ENCODE measurements at places on chromosomes 7 and 10. TPM values are rescaled to one million over a fixed set of nuclear protein-coding genes. Genes with fewer than 3 reads are reported as not detected.

The PRPS1L1 gene
- not detected for polyA plus RNA-seq

The MAP3K8 gene
- 3.7 TPM for polyA plus RNA-seq

The CALML3 gene
- not detected for polyA plus RNA-seq

The SLC26A5 gene
- polyA plus RNA-seq: not detected

The TAS2R41 gene
- polyA plus RNA-seq: not detected

The RBP3 gene
- polyA plus RNA-seq: not detected

DNA sequence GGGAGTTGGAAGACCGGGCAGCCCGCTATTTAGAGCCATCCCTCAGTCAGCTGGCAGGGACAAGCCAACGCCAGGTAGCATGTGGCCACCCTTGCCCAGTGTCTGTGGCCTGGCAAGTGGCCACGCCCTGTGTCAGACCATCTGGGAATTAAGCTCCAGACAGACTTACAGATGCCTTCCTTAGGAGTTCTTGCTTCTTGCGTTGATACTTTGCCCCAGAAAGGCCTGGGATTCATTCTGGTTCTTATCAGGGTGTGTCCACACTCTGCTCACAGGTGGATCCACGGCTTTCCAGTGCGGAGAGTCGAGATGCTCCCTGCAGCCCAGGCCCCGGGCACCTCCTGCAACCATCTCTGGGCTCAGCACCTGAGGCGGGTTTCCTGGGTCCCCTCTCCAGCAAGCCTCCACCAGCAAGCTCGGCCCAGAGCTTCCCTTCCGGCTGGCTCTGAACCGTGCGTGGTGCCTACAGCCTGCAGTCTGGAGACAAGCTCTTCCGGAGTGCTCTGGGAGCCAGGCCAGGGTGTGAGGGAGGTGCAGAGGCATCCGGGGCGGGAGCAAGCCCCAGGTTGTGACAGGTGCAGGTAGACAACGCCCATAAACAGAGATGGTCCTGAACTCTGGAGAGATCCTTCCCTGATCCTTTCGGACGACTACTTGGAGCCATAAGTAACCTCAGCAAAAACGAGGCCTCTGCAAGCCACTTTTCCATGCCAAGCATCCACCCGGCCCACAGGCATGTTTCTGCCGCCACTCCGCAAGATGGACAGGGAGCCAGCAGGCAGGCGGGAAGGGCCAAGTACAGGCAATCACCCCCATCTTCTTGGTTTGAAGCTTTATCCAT lies 32.3 kb upstream of the PPIF start:
- no peak for DNase-seq
- H3K27me3 ChIP-seq: no peaks in the 10 kb centered on the region
- peaks cover 5% of the 10 kb centered on the region for H3K36me3 ChIP-seq
- H3K27ac ChIP-seq: peak overlapping the region; percentile 64

GRCh38 chr10:92265687-92266258 lies 25.1 kb downstream of the CPEB3 start:
- no peaks in the 10 kb centered on the region for H3K27me3 ChIP-seq
- H3K4me3 ChIP-seq: no peak overlapping the region
- H3K36me3 ChIP-seq: no peaks in the 10 kb centered on the region
- H3K4me1 ChIP-seq: no peaks in the 10 kb centered on the region
- H3K27ac ChIP-seq: no peak overlapping the region

DNA sequence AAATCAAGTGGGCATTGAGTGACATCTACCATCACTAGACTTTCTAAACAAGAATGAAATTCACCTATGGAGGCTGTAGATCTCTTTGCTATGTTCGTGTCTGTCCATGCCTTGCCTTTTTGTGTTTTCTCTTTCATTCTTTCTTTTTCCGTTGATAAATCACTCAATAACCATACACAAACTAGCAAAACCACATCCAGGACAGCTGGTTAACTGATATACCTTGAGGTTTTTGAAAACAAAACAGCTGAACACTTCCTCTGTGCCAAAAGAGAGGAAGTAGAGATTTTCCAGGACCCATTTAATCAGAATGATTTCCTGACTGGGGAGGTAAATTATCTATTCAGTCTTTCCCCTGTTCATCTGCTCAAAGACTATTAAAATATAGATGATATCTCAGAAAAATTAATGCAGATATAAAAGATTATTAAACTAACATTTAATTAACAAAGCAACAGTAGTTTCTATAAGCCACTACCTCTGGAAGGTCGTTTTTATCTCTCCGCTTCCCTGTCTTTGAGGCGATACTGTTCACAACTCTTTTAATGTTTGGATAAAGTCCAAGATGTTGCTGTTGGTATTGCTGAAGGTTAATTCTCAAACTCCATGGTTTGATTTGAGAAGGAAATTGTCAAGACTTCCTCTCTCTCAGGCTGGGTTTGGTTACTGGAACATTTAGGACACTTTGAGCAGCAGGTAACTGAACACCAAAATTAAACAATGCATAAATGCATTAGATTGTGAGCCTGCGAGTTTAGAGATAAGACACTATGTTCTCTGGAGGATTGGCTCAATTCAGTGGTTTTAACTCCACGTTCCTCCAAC lies 24.4 kb upstream of the C10orf67 start:
- peaks cover 3% of the 10 kb centered on the region for H3K4me1 ChIP-seq
- H3K36me3 ChIP-seq: no peaks in the 10 kb centered on the region
- H3K27ac ChIP-seq: no peak overlapping the region

GRCh38 chr7:40629891-40630290 lies 495.1 kb downstream of the SUGCT start:
- DNase-seq: no peak
- H3K27me3 ChIP-seq: no peaks in the 10 kb centered on the region
- H3K27ac ChIP-seq: no peak overlapping the region
- H3K36me3 ChIP-seq: peaks cover 53% of the 10 kb centered on the region
- H3K4me3 ChIP-seq: no peak overlapping the region
- H3K4me1 ChIP-seq: no peaks in the 10 kb centered on the region

DNA sequence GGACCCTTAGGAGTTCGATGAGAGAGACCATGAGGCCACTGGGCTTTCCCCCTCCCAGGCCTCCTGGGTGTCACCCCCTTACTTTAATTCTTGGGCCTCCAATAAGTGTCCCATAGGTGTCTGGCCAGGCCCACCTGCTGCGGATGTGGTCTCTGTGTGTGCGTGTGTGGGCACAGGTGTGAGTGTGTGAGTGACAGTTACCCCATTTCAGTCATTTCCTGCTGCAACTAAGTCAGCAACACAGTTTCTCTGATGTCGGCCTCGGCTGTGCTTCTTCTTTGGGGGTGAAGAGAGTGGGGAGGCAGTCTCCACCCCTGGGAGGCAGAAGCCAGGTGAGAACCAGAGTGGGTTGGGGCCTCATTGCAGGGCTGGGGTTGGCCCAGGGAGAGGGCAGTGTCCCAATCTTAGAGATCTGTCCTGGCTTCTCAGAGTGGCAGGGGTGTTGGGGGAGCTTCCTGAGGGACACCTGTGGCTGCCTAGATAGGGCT lies 1.5 kb downstream of the PVRIG start:
- DNase-seq: no peak
- no peaks in the 10 kb centered on the region for H3K36me3 ChIP-seq
- no peak overlapping the region for H3K4me3 ChIP-seq
- H3K27me3 ChIP-seq: no peaks in the 10 kb centered on the region
- no peak overlapping the region for H3K27ac ChIP-seq

- H3K27ac ChIP-seq: peak overlapping the region; percentile 56
- no peak for DNase-seq
- H3K36me3 ChIP-seq: peaks cover 49% of the 10 kb centered on the region
- H3K4me3 ChIP-seq: no peak overlapping the region
Observed at GRCh38 chr7:152202056-152202455, 176.6 kb downstream of the GALNT11 start.

DNA sequence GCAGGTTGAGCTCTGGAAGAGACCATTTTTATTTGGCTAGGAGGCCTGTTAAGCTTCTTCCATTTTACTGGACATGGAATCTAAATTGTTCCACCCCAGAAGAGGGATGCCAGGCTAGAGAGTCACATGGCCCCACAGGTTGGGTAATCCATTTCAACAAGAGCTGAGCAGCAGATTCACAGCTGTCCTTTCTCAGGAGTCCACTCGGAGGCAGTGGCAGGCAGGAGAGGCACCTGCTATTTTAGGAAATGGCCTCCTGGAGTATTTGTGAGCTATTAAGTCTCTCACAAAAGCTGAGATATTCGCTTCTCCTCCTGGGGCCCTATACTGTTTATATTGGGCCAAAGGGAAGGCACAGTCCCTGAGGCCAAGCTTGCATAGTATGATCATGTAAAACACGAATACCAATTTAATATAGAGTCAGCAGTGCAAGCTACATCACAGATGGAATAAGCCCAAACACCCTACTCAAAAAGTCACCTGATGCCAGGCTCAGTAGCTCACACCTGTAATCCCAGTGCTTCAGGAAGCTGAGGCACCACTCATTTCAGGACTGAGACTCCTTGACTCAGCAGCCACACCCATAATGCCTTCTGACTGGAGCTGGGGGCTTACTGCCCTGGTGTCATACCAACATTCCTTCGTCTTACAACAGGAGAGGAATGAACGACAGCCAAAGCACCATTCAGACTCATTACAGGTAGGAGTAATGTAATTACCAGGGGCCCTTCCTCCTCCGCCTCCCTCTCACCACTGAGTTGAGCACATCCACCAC lies 124.1 kb downstream of the LMBR1 start:
- H3K36me3 ChIP-seq: peaks cover 5% of the 10 kb centered on the region
- peaks cover 10% of the 10 kb centered on the region for H3K4me1 ChIP-seq
- H3K27me3 ChIP-seq: no peaks in the 10 kb centered on the region
- no peak overlapping the region for H3K27ac ChIP-seq

GRCh38 chr10:3538291-3538655 lies 246.7 kb downstream of the KLF6 start:
- H3K27ac ChIP-seq: no peak overlapping the region
- no peaks in the 10 kb centered on the region for H3K27me3 ChIP-seq
- no peak for DNase-seq
- H3K36me3 ChIP-seq: no peaks in the 10 kb centered on the region

GRCh38 chr7:104341546-104341945 lies 13.1 kb downstream of the LHFPL3 start:
- no peak overlapping the region for H3K4me3 ChIP-seq
- H3K4me1 ChIP-seq: no peaks in the 10 kb centered on the region
- peak; percentile 69 for DNase-seq

- no peak overlapping the region for H3K4me3 ChIP-seq
- no peak overlapping the region for H3K27ac ChIP-seq
- H3K27me3 ChIP-seq: no peaks in the 10 kb centered on the region
- H3K36me3 ChIP-seq: no peaks in the 10 kb centered on the region
Observed at GRCh38 chr10:112352044-112352443, 21.9 kb upstream of the ACSL5 start.

GRCh38 chr7:25405736-25406135 lies 177.4 kb upstream of the NPVF start:
- no peaks in the 10 kb centered on the region for H3K27me3 ChIP-seq
- no peaks in the 10 kb centered on the region for H3K4me1 ChIP-seq
- no peak overlapping the region for H3K27ac ChIP-seq
- no peak overlapping the region for H3K4me3 ChIP-seq

DNA sequence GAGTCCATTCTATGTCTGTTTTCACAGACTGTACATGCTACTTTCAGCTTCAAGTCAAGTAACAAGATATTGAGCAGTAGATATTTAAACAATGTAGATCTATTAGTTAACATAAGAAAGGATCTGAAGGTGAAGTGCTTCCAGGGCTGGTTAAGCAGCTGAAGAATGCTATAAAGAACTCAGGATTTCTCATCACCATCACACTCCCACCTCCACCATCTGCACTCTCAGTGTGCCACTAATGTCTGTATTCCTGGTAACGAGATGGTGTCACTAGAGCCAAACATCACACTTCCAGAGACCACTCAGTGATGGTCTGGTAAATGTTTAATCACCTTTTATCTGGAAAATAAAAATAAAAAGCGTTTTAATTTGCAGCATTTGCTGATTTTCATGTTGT lies 224.0 kb upstream of the FERD3L start:
- H3K4me1 ChIP-seq: no peaks in the 10 kb centered on the region
- H3K4me3 ChIP-seq: no peak overlapping the region

- peak overlapping the region; percentile 86 for H3K4me3 ChIP-seq
- peak overlapping the region; percentile 97 for H3K27ac ChIP-seq
- no peak for DNase-seq
- peaks cover 12% of the 10 kb centered on the region for H3K4me1 ChIP-seq
- H3K27me3 ChIP-seq: no peaks in the 10 kb centered on the region
Observed at GRCh38 chr10:43408331-43408709, 666 bp downstream of the HNRNPF start.

GRCh38 chr10:118567701-118568248 lies 27.7 kb downstream of the PRLHR start:
- no peak overlapping the region for H3K27ac ChIP-seq
- DNase-seq: no peak
- no peaks in the 10 kb centered on the region for H3K36me3 ChIP-seq

GRCh38 chr10:62805231-62806099 lies 945 bp downstream of the ADO start:
- H3K4me3 ChIP-seq: peak overlapping the region; percentile 75
- H3K27ac ChIP-seq: peak overlapping the region; percentile 90
- H3K4me1 ChIP-seq: peaks cover 18% of the 10 kb centered on the region
- H3K36me3 ChIP-seq: peaks cover 19% of the 10 kb centered on the region

DNA sequence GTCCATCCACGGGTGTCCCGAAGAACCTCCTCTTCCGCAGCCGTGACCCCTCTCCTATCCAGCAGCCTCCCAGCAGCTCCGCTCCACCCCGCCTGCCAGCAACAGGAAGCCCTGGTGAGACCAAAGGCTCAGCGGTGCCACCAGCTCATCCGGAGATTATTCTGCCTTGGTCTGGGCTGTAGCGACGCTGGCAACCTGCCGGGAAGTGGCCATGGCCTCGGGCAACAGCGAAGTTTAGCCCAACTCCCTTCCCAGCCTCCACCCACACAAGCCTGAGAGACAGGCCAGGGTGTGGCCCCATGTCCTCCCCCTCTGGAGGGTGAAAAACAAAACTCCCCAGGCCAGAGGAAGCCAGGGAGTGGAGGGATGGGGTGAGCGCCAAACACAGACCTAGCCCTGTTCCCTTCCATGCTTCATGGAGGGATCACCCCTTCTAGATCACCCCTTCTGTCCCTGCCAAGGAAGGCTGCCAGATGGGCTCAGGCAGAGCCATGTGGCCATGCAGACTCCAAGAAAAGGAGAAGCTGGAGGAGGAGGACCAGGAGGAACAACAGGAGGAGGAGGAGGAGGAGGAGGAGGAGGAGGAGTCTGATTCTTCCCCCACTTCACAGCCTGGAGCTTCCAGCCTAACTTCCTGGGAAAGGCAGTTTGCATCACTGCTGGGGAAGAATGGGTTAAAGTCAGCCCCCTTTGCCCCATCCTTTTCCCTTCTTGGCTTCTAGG lies 918 bp downstream of the CALHM2 start:
- DNase-seq: peak; percentile 85
- H3K4me1 ChIP-seq: peaks cover 18% of the 10 kb centered on the region
- no peak overlapping the region for H3K4me3 ChIP-seq
- H3K36me3 ChIP-seq: peaks cover 13% of the 10 kb centered on the region
- H3K27ac ChIP-seq: no peak overlapping the region
- H3K27me3 ChIP-seq: no peaks in the 10 kb centered on the region

DNA sequence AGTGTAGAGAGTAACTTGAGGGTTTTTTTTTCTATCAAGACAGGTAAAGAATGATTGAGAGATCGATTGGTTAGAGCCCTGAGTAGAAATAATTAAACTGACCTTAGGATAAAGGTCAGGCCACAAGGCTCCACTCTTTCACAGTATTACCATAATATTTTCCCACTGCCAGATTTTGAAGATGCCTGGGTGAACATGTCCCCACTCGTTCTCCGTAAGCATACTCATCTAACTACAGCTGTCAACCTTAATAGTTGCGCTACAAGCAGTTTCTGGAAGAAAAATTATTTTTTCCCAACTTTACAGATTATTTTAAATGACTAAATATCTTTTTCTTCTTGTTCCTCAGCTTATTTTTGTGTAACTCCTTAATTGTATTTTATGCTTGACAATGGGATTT lies 203.2 kb upstream of the LRGUK start:
- H3K4me3 ChIP-seq: no peak overlapping the region
- no peak for DNase-seq
- no peaks in the 10 kb centered on the region for H3K4me1 ChIP-seq
- H3K27me3 ChIP-seq: no peaks in the 10 kb centered on the region
